HuH-7 (cell line): ENCODE measurements at places on chromosomes 2 and 18.
A peak's percentile ranks its signal among the peaks of the same experiment; 100 is the strongest.

DNA sequence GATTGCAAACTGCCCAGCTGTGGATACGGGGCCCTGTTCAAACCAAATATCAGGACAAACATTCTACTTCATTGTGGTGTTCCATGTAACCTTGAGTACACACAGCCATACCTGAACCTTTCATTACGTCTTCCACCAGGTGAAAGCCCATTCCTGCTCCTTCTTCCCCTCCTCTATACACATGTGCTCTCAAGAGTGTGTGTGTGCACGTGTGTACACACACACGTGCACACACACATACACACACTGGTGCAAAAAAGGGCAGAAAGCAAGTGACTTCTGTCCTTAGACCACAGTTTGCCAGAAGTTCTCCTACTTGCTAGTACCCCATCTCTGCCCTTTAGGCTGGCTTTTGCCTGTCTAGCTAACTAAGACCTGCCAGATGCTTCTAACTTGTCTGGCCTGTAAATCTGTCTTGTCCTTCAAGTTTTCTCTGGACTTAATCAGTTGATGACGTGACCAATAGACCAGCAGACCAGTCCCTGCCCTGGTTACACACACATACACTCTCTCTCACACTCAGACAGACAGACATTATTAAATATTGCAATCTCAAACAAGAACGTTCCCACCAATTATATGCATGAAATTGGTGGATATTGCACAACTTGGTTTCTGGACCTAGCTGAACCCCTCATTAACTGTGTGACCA is 163.4 kb downstream of the MSH2 start:
- no peak for DNase-seq

GRCh38 chr18:69215161-69215560 is 185.5 kb upstream of the DOK6 start:
- DNase-seq: no peak

- no peak for DNase-seq
Observed at GRCh38 chr18:61841706-61842105, 51.1 kb downstream of the RNF152 start.

DNA sequence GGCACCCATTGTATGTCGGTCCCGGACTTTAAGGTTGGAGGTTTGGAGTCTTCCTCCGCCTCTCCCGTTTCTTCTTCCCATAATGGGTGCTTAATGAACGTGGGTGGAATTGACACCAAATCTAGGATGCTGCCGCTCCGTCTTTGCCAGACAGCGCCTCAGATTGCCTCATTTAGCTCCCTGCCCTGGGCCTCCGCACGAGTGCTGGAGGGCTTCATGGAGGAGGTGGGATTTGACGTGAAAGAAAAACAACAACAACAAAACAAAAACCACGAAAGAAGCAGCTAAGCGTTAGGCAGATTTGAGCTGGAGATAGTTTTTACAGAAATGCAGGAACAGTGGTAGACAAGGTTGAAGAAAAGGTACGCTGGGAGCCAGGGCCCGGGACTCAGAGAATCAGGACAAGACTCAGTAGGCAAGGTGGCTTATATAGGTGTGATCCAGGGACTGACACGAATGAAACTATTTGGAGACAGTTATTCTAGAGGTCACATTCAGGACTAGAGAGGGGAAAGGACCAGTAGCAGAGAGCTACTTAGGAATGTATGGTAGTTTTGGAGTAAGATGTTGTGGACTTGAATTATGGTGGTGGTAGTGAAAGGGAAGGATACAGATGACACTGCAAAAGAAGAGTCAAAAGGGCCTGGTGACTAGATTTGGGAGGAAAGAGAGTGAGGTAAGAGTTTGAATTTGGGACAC is 605 bp downstream of the ZNF2 start:
- DNase-seq: no peak

GRCh38 chr2:168697668-168698121 is 104.7 kb upstream of the NOSTRIN start:
- no peak for DNase-seq

GRCh38 chr2:71336384-71336783 is 4.8 kb downstream of the ZNF638 start:
- DNase-seq: no peak

GRCh38 chr2:84841577-84841976 is 39.3 kb downstream of the TRABD2A start:
- no peak for DNase-seq

DNA sequence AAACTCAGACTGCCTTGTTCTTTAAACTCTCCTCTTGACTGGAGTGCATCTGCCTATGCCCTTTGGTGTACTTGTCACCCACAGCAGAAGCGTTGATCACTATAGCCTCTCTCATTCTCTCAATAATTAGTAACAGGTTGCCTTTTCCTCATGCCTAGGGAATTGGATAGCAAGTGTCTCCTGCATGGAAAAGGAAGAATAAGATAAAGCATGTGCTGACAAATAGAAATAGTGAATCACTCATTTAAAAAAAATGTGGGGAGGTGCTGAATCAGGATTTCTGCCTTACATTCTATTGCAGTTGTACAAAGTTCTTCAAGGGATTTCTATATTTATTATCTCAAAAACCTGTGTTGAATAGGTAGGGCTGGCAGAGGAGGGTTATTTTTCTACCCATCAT is 323.0 kb downstream of the TXNL1 start:
- DNase-seq: no peak

DNA sequence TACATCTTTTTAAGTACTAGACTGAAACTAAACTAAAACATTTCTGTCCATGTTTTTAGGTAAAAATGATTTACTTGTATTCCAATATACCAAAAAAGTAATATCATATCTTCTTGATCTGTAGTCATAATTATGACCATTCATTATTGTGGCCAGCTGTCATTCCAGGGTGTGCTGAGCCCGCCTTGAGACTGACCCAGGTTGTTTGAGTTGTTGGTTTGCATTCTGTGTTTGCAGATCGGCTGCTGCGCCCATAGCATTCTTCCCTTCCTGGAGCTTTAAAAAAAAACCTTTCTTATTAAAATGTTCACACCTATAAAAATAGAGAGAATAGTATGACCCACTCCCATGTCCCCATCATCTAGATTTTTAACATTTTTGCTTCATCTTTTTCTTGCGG is 101.9 kb downstream of the PRKCE start:
- DNase-seq: no peak

DNA sequence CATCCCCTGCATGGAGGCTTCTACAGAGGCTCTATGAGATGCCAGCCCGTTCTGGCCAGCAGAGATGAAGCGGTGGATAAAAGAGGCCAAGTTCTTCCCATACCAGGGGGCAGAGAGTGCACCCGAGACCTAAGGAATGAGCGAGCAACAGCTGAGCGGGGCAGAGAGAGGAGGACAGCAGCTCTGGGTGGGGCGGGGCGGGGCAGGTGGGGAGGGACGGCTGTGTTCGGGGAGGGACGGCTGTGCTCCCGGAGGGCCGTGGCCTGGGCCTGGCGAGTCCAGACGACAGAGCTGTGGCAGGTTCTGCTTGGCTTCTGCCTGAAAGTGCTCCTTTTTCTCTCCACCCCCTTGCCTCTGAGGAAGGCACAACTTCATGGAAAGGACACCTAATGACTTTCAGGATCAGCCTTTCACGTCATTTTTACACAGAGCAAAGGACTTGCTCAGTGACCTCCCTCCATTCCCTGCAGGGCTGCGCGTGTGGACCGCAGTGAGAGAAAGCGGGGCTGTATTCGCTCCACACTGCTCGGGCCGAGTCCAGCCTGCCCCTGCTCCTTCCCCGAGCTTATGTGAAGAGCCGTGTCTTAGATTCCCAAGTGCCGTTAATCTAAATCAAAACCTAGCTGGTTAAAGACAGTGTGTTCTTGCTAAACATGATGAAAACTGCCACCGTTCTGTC is 232.9 kb downstream of the HDAC4 start:
- no peak for DNase-seq

DNA sequence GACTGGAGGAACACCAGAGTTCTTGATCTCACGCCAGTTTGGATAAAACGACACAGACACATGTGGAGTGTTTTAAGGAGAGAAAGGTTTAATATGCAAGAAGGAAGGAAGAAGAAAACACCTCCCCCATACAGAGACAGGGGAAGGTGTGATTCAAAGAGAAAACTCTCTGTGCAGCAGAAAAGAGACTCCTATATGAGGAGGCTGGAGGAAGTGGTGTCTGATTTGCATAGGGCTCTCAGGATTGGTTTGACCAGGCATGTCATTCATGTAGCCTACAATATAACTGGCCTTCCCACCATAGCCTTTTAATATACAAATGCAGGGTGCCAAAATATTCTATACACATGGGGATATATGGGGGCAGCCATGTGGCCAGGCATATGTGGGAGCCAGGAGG is 1386.5 kb downstream of the RPIA start:
- no peak for DNase-seq

DNA sequence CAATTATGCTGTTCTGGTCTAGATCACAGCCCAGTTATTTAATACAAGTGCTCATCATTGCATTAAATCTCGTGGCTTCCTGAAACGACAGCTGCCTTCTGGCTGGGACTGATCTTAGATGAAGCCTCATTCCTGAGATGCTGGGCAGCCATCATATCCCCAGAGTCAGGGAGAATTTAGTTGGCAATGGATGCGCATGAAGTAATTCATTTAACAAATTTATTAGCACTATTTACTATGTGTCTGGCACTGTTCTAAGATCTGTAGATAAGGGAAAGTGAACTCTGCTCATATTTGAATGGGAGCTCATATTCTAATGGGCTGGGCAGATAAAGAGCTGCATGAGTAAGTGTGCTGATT is 244.7 kb downstream of the KCNS3 start:
- DNase-seq: no peak

- peak; percentile 64 for DNase-seq
Observed at GRCh38 chr18:47260120-47260923, 8.9 kb upstream of the SKOR2 start.

DNA sequence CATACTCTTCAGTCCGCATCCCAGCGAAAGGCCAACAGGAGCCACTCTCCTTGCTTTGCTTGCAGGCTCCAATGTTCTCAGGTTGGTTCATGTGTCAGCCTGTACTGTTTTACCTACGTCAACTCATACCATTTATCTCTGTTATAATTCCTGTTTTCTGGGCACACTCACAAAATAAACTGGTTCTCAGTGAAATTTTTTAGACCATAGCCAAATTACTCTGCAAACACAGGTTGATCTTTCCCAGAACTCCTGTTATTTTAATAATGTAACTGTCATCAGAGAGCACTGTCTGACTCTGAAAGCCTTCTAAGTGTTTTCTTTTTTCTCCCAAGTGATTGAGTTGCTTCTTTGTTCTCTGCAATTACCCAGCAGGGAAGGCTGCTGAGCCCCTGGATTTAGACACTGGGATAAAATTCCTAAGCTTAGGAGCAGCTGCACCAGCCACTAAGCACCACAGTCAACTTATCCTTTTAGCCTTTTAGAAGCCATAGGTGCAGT is 111.6 kb upstream of the PIEZO2 start:
- no peak for DNase-seq

GRCh38 chr2:179354739-179355537 is 90.3 kb upstream of the SESTD1 start:
- DNase-seq: no peak

DNA sequence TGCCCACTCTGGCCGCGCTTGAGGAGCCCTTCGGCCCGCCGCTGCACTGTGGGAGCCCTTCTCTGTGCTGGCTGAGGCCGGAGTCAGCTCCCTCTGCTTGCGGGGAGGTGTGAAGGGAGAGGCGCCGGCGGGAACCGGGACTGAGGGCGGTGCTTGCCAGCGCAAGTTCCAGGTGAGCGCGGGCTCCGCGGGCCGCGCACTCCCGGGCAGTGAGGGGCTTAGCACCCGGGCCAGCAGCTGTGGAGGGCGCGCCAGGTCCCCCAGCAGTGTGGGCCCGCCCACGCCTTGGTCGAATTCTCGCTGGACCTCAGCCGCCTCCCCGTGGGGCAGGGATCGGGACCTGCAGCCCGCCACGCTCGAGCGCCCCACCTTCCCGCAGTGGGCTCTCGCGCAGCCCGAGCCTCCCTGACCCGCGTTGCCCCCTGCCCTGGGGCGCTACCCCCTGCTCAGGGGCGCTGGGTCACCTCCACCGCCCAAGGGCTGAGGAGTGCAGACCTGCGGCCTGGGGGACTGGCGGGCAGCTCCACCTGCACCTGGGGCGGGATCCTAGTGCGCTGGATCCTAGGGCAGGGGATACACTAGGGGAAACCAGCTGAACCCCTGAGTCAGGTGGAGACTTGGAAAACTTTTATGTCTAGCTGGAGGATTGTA is 97.3 kb downstream of the CD8B2 start:
- DNase-seq: no peak

GRCh38 chr2:130727286-130727924 is 1.5 kb upstream of the GPR148 start:
- DNase-seq: no peak

DNA sequence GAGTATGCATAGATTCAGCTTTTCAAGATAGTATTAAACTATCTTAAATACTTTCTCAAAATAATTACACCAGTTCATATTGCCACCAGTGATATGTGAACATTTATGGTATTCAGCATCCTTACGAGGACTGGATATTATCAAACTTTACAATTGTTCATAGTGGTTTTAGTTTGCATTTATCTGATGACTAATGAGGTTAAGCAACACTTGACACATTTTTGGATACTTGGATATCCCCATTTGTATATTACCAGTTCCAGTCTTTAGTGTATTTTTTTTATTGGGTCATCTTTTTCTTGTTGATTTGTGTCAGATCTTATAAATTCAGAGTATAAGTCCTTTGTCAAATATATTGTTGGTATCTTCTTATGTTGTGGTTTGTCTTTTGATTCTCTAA is 128.4 kb downstream of the ASXL3 start:
- DNase-seq: no peak

DNA sequence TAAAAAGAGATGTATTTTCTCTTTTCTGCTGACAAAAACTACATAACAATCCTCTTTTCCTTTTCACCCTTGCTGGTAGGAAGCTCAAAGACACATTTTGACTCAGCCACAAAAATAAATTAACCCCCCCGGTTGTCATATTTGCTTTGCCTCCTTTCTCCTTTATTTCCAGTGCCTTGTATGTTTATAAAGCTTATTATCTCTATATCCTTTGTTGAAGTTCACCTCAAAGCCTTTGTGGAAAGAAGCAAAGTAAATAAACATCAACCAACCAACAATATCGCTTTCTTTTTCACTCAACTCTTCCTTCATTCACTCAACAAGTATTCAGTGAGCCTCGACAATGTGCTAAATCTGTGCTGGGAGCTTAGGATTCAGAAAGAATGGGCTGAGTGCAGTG is 276.5 kb upstream of the ID2 start:
- DNase-seq: no peak

DNA sequence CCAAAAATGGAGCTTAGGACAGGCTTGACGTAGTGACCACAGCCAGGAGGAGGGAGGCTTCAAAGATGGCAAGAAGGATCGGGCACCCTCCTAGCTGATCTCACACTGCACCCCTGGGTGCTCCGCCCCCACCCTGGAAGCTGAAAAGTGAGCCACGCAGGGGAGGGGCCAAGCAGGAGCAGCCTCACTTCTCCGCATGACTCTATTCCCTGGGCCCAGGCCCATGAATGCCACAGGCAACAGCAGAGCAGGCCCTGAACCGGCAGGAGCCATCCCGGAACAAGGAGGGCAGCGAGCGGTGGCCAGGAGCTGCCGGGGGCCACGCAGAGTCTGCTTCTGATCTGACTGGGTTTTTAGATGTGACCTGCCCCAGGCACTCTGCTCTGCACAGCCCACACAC is 30.0 kb downstream of the BIN1 start:
- DNase-seq: no peak
